ENCODE measurements at places on chromosomes 11 and 22. TPM values are rescaled to one million over a fixed set of nuclear protein-coding genes. Genes with fewer than 3 reads are reported as not detected.

Gene ALKBH8
- 3.5 TPM for polyA plus RNA-seq

Gene OR2AG2
- not detected for polyA plus RNA-seq

Gene MCHR1
- polyA plus RNA-seq: 0.33 TPM

Gene KRTAP5-7
- 0.06 TPM for polyA plus RNA-seq

Gene POU2AF1
- polyA plus RNA-seq: 0.05 TPM

Gene OR5B12
- not detected for polyA plus RNA-seq

Gene JHY
- polyA plus RNA-seq: 2.9 TPM

Gene GLYAT
- polyA plus RNA-seq: not detected

Gene TH
- polyA plus RNA-seq: not detected

Gene LYVE1
- polyA plus RNA-seq: not detected

Gene SCGB2A2
- polyA plus RNA-seq: not detected

Gene LRRC75B
- 12.3 TPM for polyA plus RNA-seq

Gene PATE4
- polyA plus RNA-seq: not detected

Gene MMP12
- polyA plus RNA-seq: 2.0 TPM

Gene TMEM121B
- polyA plus RNA-seq: 0.13 TPM

Gene EHF
- polyA plus RNA-seq: not detected

Gene PGA3
- polyA plus RNA-seq: not detected

Gene CCDC89
- polyA plus RNA-seq: 3.9 TPM

Gene GRM5
- polyA plus RNA-seq: not detected

Gene ENDOD1
- 18.4 TPM for polyA plus RNA-seq

Gene GAL
- 1.6 TPM for polyA plus RNA-seq

Gene SSTR3
- polyA plus RNA-seq: not detected

Gene ANGPTL5
- polyA plus RNA-seq: not detected

Gene OSBP2
- 2.6 TPM for polyA plus RNA-seq

Gene FOLR1
- not detected for polyA plus RNA-seq

Gene PRG3
- polyA plus RNA-seq: not detected

Gene OVOL1
- polyA plus RNA-seq: not detected

Gene MPZL2
- polyA plus RNA-seq: 6.2 TPM

Gene DKK3
- polyA plus RNA-seq: 1,491 TPM

Gene HBG2
- polyA plus RNA-seq: 0.33 TPM
